ENCODE measurements at places on chromosomes 7 and 10. TPM values are rescaled to one million over a fixed set of nuclear protein-coding genes. Genes with fewer than 3 reads are reported as not detected.

FRG2B gene
- polyA plus RNA-seq = not detected

DUS4L gene
- polyA plus RNA-seq = 5.7 TPM

ITIH5 gene
- polyA plus RNA-seq = 4.2 TPM

CRPPA gene
- polyA plus RNA-seq = 1.5 TPM

CDK1 gene
- 2.0 TPM for polyA plus RNA-seq

GJC3 gene
- not detected for polyA plus RNA-seq

SKAP2 gene
- polyA plus RNA-seq = 1.9 TPM

DNA sequence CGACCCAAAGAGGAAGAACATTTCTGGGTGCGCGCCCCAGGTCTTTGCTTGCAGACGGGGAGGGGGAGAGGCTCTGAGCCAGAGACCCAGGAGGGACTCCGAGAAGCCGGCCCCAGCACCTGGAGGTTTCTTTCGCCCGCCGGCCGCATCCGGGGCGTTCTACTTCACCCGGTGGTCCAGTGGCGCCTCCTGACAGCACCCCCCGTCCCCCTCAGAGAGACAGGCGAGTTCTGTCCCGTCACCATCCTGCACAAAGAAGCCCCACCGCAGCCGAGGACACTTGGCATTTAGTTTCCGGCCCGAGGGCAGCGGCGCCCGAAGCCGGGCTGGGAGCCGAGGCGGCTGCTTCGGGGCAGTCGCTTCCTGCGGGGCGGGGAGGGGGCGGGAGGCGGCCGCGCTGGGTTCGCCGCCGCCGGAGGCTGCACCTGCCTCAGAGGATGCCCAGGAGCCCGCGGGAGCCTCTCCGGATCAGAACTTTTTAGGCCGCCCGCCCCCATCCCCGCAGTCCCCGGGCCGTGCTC lies at the start of gene TMEM178B:
TSS of gene TMEM178B (plus strand) at position 424 of the 521 bp plus-strand sequence.
- DNase-seq = no peak

- DNase-seq = no peak
Measured at GRCh38 chr7:117828825-117829224, 44.4 kb downstream of the CTTNBP2 start.

GRCh38 chr10:16341637-16342036 lies 95.2 kb upstream of the PTER start:
- DNase-seq = no peak

DNA sequence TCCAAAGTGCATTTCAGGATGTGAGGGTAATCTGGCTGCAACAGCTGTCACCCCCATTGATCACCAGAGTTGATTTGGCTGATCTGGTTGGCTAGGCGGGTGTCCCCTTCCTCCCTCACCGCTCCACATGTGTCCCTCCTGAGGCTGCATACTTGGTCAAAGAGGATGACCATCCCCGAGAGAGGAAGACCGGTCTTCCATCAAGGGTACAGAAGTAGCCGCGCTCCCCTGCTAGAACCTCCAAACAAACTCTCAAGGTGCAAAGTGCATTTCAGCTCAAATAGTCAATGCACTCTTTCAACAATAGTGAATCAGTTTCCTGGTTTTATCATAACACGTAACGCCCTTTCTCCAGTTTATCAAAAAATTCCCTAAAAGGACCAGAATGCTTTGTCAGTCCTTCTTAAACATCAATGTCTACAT lies 44.6 kb downstream of the CARD11 start:
- no peak for DNase-seq

DNA sequence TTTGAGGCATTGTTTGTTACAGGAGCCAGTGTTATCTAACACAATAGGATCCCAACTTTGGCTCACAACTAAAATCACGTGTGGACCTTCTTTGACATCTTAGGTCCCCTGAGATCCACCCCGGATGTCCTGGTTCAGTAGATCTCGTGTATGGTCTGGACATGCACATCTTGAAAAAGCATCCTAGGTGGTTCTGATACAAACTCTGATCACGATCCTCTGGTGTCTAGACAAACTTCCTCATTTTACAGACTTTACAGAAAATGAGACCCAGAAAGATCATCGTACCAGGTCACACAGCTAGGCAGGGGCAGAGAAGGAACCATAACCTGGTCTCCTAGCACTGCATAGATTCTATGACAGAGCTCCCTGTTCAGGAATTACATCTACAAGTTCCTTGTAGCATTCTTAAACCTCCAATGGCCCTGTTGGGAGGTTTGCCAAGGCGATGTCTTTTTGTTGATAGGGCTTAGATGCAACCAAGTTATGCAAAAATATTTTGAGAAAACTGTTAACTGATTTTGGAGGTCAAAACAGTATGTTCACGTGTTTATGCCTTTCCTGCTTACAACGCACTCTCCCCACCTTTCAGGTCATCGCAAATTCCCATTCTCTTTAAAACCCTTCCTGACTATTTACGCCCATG lies 30.8 kb upstream of the CHST15 start:
- peak; percentile 25 for DNase-seq

GRCh38 chr10:124017729-124018128 lies 75.7 kb downstream of the CHST15 start:
- no peak for DNase-seq

GRCh38 chr10:128147064-128147463 lies 20.8 kb upstream of the MKI67 start:
- DNase-seq = no peak

- no peak for DNase-seq
Measured at GRCh38 chr10:102804382-102805055, 32.7 kb downstream of the CYP17A1 start.

GRCh38 chr10:33352175-33352574 lies 17.7 kb upstream of the NRP1 start:
- DNase-seq = no peak

GRCh38 chr10:27158421-27158820 lies 3.3 kb downstream of the MASTL start:
- DNase-seq = no peak

DNA sequence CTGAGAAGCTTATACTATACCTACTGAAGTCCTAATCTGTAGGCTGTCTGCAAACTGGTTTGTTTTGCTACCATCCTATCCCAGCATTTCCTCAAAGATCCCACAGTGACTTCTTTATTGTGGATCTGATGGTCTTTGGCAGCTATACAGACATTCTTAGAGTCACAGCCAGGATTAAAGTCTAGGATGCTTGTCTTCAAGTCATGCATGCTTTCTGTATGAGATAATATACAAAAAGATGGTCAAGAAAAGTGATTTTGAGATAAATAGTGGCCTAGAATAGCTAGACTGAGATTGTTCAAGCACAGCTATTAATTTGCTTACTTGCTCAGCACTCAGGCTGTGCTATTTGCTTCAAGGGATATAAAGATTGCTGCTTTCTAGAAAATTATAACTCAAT lies 454.4 kb downstream of the AUTS2 start:
- no peak for DNase-seq

DNA sequence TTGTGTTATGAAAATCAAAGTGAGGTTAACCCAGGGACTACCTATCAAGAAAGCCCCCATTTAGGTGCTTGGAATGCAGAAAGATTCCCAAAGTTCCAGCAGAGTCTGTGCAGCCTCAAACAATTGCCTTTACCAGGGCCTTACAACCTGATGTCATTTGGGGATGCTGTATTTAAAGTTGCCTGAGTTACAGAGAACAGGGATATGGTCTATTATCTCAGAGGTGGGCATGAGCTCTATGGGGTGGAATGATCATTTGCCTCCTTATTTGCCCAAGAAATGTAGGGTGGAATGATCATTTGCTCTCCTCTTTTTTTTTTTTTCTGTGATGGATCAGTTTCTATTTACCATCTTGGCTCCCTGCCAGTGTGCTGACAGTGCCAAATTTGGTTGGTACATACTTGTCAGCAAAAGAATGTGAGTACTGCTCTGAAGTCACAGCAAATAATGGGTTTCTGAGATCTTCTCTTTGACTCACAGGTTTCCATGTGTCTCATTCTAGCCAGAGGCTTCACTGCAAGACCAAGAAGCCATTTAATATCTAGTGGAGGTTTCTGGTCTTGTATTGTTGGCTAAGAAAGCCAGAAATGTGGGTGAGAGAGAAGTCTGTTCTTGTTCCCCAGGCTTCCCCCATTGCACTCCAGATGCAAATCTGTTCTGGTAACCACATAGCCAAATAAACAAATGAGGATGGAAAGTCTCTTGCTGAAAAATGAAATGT lies 45.5 kb upstream of the ZNRF2 start:
- peak; percentile 36 for DNase-seq

GRCh38 chr10:82811621-82812020 lies 936.6 kb downstream of the NRG3 start:
- no peak for DNase-seq

- no peak for DNase-seq
Measured at GRCh38 chr10:128040096-128040495, 86.1 kb downstream of the MKI67 start.

DNA sequence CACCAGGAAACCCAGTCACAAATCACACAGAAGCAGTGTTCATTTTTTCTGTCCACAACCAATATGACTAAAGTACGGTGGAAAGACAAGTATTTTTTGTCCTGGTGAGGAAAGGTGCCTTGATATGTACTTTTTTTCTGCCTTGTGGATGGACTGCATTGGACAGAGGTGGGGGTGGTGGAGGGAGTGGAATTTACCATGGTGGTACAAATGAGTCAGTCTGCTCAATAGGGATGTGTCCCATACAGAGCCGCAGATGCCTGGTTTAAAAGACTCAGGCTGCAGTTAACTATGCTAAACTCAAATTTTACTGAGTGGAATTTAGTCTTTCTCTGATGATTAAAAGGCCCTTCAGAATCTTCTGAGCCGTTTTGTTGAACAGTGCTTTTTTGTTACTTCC lies 674.5 kb upstream of the GALNT17 start:
- DNase-seq = no peak

GRCh38 chr7:27756298-27756697 lies 16.3 kb downstream of the TAX1BP1 start:
- no peak for DNase-seq

- no peak for DNase-seq
Measured at GRCh38 chr10:112490545-112490944, 43.5 kb downstream of the VTI1A start.

DNA sequence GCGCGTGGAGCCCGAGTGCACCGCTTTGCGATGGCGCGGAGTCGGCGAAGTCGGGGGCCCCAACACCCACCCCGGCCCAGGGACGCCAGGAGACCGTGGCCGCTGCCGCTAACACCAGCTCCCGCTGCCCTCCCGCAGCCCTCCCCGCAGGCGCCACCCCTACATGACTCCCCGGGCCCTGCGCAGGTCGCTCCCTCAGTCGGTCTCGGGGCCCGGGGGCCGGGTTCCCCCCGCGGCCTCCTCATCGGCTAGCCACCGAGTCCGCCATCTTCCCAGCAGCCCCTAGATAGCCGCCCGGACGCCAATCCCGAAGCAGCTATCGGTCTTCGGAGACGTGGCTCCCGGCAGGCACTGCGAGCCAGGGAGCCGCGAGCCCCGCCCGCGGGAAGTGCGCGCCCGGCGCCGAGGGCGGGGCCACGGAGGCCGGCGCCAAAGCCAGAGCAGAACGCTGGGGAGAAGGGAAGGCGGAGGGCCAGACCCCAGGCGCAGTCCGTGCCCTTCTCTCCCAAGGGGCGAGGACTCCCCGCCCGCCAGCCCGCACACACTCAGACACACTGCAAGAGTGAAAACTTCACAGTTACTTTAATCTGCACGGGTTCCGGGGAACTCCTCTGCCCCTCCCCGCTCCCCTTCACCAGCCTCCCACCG lies at the start of gene FASTK:
TSS of gene FASTK (minus strand) at position 288 of the 648 bp plus-strand sequence. CDS start at position 245, 43 bp downstream.
- DNase-seq = peak; percentile 91

GRCh38 chr10:85446827-85447226 lies 919.8 kb downstream of the GRID1 start:
- DNase-seq = no peak

- no peak for DNase-seq
Measured at GRCh38 chr7:42234736-42235135, 2.3 kb downstream of the GLI3 start.

GRCh38 chr10:97849687-97850402 lies at the start of gene GOLGA7B:
TSS of gene GOLGA7B (plus strand) at chr10:97849843. CDS start at chr10:97850304, 461 bp downstream.
- DNase-seq = no peak

GRCh38 chr10:74107391-74107790 lies 43.2 kb downstream of the AP3M1 start:
- DNase-seq = no peak

- DNase-seq = no peak
Measured at GRCh38 chr7:50727072-50727471, 55.6 kb downstream of the GRB10 start.

GRCh38 chr10:117946525-117947070 lies 100.1 kb downstream of the RAB11FIP2 start:
- DNase-seq = no peak

DNA sequence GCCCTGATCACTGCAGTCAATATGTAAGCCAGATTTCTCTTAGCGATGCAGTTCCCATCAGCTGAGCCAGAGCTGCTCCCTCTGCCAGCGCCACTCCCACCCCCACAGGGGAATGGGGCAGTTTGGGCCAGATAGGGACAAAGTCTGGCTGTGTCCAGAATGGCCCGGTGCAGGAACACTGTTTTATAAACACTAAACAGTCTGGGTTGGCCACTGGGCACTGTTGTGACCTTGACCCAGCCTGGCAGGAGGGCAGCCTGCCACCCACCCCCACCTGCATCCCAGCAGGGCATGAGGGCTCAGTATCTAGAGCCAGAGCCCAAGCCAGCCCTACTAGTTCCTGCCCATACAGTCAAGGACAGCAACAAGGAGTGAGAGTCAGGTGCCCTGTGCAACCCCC lies 1.3 kb downstream of the OGDHL start:
- DNase-seq = no peak

DNA sequence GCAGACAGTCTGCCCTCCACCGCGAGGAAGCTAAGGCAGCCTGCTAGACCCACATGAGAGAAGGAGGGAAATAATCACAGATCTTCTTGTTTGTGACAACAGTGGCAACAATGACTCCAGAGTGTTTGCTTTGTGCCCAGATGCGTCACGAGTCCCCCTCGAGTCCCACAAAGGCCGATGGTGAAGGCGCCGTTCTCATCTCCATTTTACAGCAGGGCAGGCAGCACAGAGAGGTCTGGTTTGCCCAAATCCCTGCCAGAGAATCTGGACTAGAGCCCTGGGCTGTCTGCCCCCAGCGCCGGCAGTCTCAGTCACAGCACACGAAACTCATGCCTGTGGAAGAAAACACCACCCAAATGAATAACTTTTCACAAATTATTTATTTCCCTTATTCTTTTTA lies 38.1 kb downstream of the KIAA1549 start:
- no peak for DNase-seq

- DNase-seq = no peak
Measured at GRCh38 chr10:130686689-130687300, 550.6 kb downstream of the GLRX3 start.

- DNase-seq = no peak
Measured at GRCh38 chr7:36605261-36606051, 118.8 kb downstream of the AOAH start.

DNA sequence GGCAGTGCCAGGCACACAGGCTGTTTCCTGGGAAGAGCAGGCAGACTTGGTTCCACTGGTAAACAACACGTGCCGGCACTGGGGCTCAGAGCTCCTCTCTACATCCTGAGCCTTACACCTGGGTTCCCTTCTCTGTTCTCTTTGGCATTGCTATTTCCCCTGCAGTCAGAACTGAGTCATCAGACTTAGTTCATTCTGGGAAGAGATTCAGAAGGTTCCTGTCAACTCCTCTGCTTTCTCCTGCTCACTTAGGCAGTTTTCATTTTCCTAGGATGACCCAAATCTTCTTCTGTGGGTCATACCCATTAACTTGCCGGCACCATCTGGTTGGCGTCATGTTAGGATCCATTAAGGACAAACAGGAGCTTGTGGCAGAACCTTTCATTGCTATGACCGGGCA lies 33.4 kb upstream of the LRRC18 start:
- no peak for DNase-seq

Data from heart right ventricle (tissue), 16 donors.